GM12865 (cell line): ENCODE measurements at places on chromosomes 2 and 18.

GRCh38 chr2:150705767-150706166, 218.3 kb upstream of the RND3 start:
- peak; percentile 45 for DNase-seq

- DNase-seq: peak; percentile 29
Measured at GRCh38 chr2:189685540-189686229, 11.2 kb downstream of the ANKAR start.

- DNase-seq: no peak
Measured at GRCh38 chr2:3681625-3682024, 21.8 kb upstream of the DCDC2C start.

- no peak for DNase-seq
Measured at GRCh38 chr2:110948027-110948674, 172.6 kb upstream of the BCL2L11 start.

DNA sequence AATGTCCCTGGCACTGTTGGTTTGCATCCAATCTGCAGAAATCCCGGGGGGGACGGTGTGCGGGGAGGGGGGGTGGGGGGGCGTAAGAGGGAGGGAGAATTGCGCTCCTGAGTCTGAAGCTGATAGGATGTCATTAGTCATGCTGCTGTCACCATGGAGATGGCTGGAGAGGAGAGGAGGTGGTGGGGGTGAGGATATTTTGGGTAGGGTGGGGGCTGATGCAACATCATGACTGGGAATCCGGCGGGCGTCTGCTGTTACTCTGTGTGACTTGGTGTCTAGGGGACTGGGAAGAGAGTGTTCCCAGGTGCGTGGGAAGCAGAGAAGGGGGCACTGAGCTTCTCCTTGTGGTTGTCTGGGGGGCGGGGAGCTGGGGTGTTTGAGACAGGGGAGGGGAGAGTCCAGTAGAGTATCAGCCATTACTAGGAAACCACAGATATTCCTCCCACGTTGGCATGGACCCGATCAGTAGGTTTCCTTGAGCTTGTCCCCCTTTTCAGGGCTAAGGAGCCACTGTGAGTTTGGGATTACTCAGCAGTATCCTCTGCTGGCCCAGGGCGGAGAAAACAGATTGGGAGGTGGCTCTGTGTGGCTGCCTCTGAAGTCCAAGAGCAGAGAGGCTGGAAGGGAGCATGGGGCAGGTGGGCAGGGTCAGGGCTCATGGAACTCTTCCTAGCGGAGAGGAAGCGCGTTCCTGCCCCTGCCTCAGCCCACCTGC, 18.9 kb downstream of the TET3 start:
- no peak for DNase-seq

DNA sequence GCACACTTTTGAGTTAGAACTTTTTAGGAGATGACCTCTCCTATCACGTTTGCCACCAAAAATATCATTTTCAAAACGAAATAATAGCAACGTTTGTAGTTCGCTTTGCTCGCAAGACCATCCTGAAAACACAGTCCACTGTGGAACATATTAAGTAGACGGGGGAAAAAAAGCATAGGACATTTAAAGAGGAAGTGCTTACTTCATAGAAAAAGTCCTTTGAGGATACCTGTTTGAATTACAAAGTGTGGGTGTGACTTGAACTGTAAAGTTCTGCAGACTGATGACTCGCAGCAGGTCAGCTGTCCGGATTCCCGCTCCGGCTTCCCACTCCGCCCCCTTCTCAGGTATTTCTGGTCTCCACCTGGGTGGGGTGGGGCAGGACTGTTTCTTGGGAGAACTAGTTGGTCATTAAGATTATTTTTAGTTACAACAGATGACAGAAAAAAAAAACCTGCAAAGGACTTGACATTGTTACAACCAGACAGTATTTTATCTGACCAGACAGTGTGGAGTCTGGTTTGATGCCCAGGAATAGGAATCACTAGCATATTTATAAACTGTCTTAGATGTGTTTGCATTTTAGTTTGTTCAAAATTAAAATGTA, 13.3 kb downstream of the CNOT11 start:
- no peak for DNase-seq

- no peak for DNase-seq
Measured at GRCh38 chr18:23822590-23823385, 133.5 kb downstream of the LAMA3 start.

- no peak for DNase-seq
Measured at GRCh38 chr2:156918410-156918809, 339.1 kb upstream of the GALNT5 start.

GRCh38 chr2:101948625-101949155, 43.1 kb upstream of the IL1R2 start:
- no peak for DNase-seq

GRCh38 chr2:111196435-111196834, 75.7 kb downstream of the BCL2L11 start:
- no peak for DNase-seq

- DNase-seq: no peak
Measured at GRCh38 chr2:189426886-189427285, 14.4 kb upstream of the WDR75 start.

DNA sequence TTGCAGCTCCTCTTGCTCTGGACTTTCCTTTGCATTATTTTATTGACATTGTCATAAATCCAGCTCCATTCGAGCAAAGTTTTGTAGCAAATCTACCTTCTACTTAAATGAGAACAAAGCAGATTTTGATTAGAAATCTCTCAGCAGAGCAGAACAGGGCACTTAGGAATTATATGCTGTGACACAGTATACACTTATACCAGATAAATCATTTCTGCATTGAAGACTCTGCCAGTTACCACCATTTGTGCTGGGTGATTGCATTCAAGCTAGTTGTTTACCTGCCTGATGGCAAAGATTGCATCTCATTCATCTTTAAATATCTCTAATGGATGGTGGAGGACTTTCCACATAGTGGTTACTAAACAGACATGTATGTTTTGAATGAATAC, 441.7 kb upstream of the HNMT start:
- no peak for DNase-seq

- DNase-seq: no peak
Measured at GRCh38 chr2:108920-109809, 62.9 kb upstream of the FAM110C start.

DNA sequence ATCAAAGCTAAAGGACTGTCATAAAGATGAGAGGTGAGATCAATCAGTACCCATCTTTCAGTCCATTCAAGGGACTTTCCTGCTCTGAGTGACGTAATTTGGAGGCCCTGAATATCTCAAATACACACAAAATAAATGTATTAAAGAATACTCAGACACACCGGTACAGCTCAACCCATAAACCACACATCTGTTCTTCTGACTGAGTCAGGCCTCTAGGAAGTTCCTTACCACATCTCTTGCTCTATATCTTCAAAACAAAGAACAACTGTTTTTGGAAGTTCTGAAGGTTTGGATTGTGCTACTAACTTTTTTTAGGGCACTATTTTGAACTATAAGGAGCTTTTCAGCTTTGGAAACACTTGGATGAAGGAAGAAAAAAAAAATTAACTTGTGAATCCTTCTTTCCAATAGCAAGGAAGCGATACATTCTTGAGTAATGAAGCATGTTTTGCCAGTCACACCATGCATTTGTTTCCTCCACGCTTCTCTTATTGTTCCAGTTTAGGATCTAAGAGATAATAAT, 866.5 kb upstream of the VRK2 start:
- no peak for DNase-seq

- DNase-seq: no peak
Measured at GRCh38 chr2:127142663-127143630, 36.0 kb upstream of the BIN1 start.

DNA sequence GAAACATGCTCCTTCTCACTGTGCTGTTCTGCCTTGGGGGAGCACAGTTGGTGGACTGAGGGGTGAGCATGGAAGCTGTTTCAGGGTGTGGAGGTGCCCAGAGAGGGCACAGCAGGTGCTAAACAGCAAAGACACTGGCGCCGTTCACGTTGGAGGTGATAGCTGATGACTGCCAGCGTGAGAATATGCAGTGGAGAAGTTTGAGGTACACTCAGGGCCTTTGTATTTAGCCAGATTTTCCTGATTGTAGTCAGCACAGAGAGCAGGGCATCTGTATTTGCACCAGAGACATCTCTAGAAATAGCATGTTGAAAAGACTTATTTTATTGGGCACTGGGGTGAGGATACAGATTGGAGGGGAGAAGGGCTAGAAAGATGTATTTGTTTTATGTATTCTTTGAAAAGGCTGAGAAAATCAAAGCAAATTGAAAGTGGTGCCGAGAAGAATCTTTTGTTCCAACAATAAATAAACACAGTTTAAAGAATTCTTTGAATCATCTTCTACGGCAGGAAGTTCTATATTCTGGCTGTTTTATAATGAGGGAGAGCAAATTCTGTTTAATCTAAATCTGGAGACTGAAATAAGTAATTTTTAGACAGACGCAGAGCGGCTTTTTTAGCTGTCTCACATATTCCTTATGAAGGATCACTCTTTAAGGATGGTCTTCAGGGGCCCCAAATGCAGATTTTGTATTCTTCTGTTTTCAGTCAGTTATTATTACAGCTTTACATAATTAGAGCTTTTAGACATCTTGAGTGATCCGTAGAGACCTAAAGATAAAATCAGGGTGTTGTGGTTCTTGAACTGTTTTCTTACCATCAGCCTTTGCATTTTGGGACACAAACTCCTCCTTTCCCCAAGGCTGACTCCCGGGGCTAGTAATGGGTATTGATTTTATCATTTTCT, 7.1 kb downstream of the ZNF532 start:
- no peak for DNase-seq

DNA sequence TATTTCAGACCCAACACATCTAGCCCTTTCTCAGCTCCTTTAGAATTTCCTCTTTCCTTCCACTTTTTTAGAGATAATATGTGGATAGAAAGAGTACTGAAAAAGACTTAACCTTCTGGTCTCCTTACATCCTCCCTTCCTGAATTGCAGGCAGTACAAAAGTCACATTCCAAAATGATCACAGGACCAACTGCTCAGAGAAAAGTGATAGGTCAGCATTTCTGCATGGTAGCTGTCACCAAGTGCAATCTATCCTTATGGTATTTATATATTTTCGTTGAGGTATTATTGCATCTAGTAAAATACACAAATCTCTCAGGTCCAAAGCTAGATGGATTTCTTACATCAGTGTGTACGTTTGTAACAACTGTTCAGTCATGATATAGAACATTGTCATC, 427.5 kb downstream of the LPIN1 start:
- no peak for DNase-seq

GRCh38 chr2:203596183-203596582, 61.1 kb upstream of the RAPH1 start:
- no peak for DNase-seq

DNA sequence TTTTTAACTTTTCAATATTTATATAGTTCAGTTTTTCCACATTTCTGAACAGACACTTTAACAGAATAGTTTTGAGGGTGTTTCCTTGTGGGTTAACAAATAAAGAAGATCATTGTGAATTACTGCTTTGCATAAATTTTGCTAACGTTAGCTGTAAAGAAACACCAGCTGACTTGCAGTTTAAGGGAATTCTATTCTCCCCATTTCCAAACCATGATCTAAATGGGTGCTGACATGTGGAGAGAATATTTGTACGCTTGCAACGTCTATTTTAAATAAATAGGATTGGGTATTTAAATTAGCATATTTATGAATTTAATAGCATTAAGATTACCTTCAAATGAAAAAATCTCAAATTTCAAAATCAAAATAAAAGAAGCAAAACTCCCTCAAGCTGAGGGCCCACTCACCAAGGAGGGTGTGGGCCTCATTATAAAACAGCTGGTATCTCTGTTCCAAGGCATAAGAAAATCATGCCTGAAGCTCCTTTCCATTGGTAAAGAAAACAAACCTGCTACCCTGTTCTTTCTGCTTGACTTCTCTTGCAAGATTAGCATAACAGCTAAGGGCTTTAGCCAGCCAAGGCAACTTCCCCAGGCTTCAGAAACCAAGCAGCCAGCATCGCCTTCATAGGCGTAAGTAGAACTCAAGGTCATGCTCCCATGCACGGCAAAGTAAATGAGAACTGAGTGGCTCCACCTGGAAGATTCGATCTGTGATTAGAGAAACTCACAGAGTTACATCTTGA, 3.2 kb downstream of the MRO start:
- DNase-seq: peak; percentile 52

DNA sequence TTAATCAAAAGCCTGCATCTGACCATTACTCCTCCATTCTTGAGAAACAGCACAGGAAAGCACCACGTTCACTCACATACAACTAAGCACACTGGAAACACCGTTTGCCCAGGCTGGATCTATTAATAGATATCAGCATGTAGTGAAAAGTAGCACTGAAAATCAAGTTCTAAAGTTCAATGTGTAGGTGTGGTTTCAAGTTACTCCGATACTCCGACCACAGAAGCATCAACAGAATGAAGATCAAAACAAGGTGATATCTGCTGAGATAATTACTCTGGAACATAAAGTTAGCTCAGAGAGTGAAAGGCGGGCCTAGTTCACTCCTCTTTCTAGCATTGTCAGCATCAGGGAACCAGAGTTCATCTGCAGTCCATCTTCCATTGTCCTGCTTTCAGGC, 1367.4 kb upstream of the ACVR2A start:
- peak; percentile 15 for DNase-seq

- no peak for DNase-seq
Measured at GRCh38 chr2:85812094-85812735, 58.4 kb downstream of the ATOH8 start.

GRCh38 chr2:177893880-177894279, 178.7 kb downstream of the PDE11A start:
- no peak for DNase-seq

DNA sequence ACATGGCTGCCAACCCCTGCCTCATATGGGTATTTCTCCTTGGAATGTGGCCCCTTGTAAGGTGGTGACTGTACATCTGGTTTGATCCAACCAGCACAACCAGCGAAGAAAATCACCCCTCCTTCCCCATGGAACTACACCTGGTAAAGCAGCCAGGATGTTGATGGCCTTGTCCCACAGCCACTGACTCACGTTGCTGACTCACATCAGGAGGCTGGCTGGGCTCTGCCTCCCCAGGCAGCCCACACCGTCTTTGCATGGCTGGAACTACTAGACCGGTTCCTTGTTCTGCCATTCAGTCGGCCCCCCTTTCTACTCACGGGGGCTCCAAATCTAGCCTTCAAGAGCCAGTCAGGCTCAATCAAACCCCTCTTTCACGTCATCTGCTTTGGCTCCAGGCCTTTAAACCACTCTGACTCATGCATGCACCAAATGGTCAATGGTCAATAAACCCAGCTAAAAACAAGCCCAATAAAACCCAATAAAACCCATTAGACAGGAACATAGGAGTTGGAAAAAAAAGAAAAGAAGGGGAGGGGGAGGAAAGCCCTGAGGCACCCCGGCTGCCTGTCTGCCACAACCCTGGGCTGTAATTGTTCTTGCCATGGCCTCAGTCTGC, 114.8 kb downstream of the PLB1 start:
- DNase-seq: peak; percentile 50

GRCh38 chr2:118970396-118971135, 28.6 kb downstream of the MARCO start:
- DNase-seq: no peak

GRCh38 chr2:28009732-28010131, 119.2 kb downstream of the BABAM2 start:
- DNase-seq: no peak

DNA sequence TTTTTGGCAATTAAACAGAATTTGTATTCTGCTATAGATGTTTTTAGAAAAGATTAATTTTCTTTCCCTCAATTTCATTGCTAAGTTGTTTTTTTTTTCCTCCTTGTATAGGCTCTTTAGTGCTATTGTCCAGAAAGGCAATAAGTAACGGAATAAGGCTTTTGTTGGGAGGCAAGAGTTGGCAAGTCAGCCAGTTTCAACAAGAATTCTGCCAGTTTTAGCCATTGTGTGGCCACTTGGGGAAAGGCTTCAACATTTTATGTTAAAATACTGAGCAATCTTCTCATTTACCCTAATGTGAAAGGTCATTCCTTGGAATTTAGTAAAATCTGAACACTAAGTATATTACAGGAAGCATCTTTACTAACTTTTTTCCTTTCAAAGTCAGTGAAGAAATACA, 9.6 kb downstream of the CALCRL start:
- DNase-seq: no peak
